ENCODE measurements at places on chromosomes 4 and X. TPM values are rescaled to one million over a fixed set of nuclear protein-coding genes. Genes with fewer than 3 reads are reported as not detected.
A peak's percentile ranks its signal among the peaks of the same experiment; 100 is the strongest.

- DNase-seq: no peak
Observed at GRCh38 chr4:40546506-40546905, 83.2 kb downstream of the RBM47 start.

- peak; percentile 8 for DNase-seq
Observed at GRCh38 chr4:92387459-92388069, 83.8 kb downstream of the GRID2 start.

DNA sequence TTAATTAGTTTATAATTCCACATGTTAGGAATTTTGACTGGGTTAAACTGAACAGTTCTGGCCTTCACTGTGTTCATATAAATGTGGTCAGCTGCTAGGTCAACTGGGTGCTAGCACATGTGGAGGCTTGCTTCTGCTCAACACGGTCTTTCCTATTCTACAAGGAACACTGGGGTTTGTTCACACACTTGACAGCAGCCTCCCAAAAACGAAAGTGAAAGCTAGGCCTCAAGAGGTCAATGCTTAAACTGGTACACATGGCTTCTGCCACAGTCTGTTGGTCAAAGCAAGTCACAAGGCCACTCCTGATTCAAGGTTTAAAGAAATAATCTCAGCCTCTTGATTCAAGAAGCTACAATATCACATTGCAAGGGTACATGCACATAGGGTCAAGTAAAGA lies 126.5 kb downstream of the QDPR start:
- peak; percentile 77 for DNase-seq

- DNase-seq: no peak
Observed at GRCh38 chr4:152459326-152459725, 76.6 kb downstream of the FBXW7 start.

The ADGRG4 gene
- not detected for total RNA-seq

The SRPX2 gene
- total RNA-seq: 44.1 TPM

The PPBP gene
- total RNA-seq: not detected

DNA sequence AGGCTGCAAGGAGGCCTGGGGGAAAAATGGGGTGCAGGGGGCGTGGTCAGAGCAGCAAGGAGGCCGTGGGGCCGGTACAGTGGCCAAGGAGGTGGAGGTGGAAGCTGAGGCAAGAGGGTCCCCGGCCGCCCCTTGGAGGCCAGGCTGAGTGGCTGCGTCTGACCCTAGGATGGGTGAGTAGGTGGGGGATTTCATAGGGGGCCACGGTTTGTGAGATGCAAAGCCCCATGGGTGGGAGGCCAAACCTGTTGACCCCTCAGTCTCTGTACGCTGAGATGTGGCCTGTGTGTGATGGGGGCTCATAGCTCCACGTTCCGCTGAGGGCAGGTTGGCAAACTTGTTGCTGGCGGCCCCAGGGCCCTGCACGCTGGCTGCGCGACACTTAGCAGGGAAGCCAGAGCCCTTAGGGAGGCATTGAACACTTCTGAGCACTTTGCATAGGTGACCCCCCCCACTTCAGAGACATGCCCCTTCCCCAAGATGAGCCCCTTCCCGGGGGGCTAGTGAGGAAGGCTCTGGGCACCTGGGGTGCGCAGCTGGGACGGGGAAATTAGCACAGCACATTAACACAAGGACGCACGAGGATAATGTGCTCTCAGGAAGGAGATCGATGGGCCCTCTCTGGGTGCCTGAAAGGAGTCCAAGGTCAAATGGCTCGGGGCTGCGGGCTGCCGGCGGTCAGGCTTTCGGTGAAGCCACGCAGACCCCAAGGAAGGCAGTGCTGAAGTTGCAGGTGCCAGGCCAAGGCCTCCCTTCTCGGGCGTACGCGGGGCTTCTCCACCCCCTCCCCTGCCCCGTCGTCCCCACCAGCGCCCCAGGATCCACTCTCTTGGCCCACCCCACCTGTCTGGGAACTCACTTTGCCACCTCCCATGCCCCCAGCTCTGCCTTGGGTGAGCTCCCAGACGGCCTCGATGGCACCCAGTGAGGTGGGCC lies 107.4 kb downstream of the HMX1 start:
- DNase-seq: no peak

DNA sequence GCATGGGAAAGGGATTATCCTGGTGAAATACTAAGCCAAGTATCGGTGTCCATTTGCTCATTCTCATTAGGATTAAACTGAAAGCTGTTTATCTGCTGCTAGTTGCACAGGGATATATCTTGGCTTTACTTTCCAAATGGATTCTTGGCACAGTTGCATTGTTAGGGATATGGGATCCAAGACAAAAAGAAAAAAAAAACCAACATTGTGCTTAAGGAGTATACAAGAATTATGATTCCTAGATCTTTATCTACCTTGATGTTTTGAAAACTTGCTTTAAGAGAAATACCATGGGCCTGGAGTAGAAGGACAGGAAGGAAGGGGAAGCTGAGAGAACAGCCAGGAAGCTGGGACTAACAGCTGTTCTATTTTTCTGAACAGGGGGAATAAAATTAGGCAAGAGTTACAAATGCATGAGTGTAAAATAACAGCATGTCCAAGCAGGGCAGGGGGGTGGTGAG lies 107.6 kb downstream of the ATXN3L start:
- DNase-seq: peak; percentile 74

GRCh38 chrX:31423609-31424189 lies 351.9 kb upstream of the FTHL17 start:
- peak; percentile 83 for DNase-seq

The ADH5 gene
- 252 TPM for total RNA-seq

DNA sequence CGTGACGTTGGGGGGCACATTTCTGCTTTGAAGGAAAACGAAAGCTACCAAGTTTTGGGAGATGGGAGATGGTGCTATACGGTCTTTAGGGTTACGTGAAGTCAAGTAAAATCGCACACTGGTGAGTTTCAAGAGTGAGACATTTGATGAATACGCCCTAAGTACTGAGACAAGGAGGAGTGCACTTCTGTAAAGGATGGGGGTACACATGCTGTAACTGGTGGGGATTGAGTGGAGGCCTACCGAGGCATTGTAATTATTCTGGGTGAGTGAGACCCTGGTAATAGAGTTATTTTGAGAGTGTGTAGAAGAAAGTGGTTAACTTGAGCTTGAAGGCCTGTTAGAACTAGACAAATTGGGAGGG lies 536 bp downstream of the SH3BGRL start:
- DNase-seq: no peak
